ENCODE measurements at places on chromosomes 12 and 14.

- no peak for DNase-seq
Measured at GRCh38 chr12:56641219-56641618, 4.6 kb downstream of the ATP5F1B start.

DNA sequence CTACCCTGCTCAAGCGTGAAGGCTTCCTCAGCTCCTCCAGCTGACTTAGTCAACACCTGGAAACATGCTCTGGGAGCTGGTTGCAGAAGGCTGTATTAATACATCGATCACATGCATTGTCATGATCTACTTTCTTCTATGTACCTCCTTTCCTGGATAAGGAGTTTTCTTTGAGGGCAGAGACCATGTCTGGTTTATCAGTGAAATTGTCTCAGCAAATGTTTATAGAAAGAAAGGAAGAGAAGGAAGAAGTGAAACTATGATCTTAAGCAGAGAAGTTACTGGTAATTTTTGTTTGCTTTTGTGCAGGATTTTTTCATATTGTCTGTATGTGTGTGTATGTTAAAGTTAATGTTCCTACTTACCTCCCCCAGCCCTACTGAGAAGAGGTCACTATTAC, 4.5 kb downstream of the DYRK4 start:
- DNase-seq, result no peak

DNA sequence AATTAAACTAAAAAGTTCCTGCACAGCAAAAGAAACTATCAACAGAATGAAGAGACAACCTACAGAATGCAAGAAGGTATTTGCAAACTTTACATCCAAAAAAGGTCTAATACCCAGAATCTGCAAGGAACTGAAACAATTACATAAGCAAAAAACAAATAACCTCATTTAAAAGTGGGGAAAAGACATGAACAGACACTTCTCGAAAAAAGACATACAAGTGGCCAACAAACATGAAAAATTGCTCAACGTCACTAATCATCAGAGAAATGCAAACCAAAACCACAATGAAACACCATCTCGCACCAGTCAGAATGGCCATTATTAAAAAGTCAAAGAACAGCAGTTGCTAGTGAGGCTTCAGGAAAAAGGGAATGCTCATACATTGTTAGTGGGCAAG, 15.2 kb downstream of the PDE6H start:
- DNase-seq, result no peak

- DNase-seq, result no peak
Measured at GRCh38 chr14:58428118-58428683, 682 bp downstream of the KIAA0586 start.

DNA sequence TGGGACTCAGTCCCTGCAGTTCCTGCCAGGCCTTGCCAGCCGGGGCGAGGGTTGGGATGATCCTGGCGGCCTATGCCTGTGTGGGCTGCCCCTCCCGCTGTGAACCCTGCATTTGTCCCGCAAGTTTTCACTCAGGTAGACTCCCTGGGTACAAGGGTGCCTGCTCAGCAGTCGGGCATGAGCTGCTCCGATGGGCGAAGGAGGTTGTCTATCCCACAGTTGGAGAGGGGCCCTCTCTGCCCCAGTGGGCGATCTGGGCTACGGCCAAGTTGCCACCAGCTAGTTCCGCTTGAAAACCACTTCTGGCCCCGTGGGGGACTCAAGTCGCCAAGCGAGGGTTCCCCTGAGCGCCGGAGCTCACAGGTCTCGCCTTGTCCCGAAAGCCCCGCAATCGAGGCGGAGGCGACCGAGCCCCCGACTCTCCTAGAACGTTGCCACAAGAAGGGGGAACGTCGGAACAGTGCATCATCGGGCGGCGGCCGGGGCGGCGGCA, 365 bp upstream of the TPI1 start:
- no peak for DNase-seq

DNA sequence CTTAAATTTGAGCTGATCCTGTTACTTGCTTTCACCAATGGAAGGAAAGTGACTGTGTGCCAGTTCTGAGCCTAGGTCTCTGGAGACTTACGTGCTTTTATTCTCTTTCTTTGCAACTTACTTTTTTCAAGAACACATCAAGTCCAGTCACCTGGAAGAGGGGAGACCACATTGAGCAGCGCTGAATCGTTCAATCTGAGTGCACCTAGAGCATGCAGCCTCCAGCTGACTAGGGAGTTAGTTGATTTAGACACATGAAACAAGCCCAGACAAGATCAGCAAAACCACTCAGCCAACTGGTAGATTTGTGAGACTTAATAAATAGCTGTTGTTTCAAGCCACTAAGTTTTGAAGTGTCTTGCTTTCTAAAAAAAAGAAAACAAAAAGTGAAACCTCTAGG, 1014.8 kb upstream of the FBXO33 start:
- DNase-seq, result no peak

GRCh38 chr14:33551963-33552362, 398.9 kb downstream of the EGLN3 start:
- no peak for DNase-seq

- DNase-seq, result no peak
Measured at GRCh38 chr12:57342207-57342691, 88.6 kb downstream of the R3HDM2 start.

DNA sequence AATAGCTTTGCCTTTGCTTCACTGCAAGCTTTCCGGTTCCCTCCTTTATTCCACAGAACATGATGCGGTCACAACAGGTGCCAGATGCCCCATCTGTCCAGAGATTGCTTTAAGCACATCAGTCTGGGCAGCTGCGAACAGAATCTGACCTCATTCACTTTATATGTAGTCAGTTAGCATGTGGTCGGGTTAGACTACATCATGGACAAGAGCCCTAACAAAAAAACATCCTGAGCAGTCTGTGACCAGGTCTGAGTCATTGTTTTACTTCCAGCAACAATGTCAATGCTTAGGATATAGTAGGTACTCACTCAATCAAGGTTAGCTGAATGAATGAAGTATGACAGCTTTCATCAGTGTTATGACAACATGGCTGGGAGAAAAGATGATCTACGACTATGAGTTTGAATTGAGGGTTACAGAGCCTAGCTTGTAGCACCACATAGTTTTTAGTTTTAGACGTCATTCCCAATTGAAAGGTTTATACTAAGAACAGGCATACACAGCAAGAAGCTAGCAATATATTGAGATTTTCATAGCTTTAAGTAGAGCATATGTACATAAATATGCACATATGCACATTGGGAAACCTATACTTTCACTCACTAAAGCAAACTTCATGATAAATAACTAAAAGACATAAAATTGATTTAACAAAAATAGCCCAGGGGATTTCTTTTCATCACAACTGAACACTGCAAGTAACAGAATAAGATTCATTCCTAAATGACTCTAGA, 64.2 kb upstream of the TMCC3 start:
- no peak for DNase-seq

- no peak for DNase-seq
Measured at GRCh38 chr12:15603474-15604085, 185.6 kb downstream of the EPS8 start.

DNA sequence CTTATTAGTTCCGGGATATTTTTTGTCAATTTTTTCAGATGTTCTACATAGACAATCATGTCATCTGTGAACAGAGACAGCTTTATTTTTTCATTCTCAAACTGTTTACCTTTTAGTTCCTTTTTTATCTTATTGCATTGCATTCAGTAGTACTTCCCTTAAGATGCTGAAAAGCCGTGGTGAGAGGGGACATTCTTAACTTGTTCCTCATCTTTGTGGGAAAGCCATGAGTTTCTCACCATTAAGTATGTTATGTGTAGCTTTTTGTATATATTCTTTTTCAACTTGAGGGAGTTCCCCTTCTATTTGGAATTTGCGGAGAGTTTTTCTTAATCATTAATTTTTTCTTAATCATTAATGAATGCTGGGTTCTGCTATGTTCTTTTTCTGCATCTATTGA, 1727.1 kb upstream of the SEL1L start:
- no peak for DNase-seq

- no peak for DNase-seq
Measured at GRCh38 chr12:56256326-56256960, 1.7 kb downstream of the ANKRD52 start.
